ENCODE measurements at places on chromosomes 5 and 9.

DNA sequence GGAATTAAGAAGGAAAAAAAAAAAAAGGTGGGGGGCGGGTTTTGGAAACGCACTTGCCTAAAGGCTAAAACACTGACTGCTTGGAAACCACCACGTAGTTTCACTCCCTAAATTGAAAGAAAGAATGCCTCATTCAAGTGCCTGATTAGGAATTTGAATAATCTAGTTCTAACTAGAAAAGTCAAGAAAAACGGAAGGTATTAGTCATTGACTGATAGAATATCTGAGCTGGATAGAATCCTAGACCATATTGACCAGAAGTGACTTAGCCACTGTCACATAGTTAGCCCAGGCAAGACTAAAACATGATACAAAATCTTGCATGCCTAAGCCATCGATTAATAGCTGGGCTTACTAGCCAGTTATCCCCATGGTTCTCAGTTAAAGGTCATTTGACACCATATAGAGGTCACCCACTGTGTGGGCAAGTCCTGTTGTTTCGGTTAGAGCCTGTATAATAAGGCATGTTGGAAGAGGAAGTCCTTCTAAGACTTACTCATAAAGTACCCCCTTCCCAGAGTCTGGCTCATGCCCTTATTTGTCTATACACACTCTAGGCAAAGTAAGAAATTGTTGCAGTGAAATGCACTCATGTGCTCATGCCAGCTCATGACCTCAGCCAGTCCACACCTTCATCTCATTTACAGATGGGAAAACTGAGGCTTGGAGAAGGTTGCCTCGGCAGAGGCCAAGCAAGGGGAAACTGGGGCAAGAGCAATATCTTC is 40.2 kb downstream of the SH3RF2 start:
- peak; percentile 39 for DNase-seq

DNA sequence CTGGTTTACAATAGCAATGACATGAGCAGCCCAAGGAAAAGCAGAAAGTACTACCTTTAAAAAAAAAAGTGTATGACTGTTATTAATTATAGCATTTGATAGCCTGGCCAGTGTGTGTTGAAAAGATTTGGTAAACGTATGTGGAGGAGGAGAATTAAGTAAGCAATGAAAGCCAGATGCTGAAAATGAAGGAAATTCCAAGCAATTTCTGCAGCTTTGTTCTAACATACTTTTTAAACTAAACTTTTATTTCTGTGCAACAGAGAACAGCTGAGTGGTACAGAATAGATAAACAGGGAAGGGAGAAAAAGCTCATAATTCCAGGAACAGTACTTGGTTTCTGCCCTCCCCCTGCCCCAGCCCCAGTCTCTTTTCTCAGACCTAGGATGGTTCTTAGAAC is 252.6 kb downstream of the ADAMTSL1 start:
- DNase-seq = no peak

GRCh38 chr5:81268521-81269196 is 32.7 kb upstream of the ZCCHC9 start:
- no peak for DNase-seq

GRCh38 chr5:73344835-73345234 is 103.7 kb downstream of the FOXD1 start:
- DNase-seq = no peak

GRCh38 chr9:92406477-92406876 is 2.1 kb upstream of the OGN start:
- peak; percentile 76 for DNase-seq

- peak; percentile 17 for DNase-seq
Measured at GRCh38 chr5:177303925-177304391, 359 bp downstream of the PRELID1 start.

GRCh38 chr9:85536076-85536475 is 205.7 kb downstream of the AGTPBP1 start:
- DNase-seq = no peak

DNA sequence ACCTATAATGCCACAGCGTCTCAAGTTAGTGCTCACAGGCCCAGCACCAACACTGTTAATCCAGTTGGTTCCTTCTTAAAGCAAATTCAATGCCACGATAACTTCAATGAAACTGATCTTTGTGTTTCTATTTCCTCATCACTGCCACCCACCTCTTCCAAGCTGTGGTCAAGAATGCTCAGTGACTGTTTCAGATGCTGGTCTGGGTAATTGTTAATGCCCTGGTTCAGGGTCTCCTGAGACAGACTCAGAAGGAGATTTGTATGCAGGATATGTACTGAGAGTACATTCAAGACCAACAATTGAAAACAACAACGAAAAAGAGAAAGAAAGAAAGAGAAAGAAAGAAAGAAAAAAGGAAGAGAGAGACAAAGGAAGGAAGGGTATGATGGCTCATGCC is 505.3 kb downstream of the TLE4 start:
- DNase-seq = no peak

DNA sequence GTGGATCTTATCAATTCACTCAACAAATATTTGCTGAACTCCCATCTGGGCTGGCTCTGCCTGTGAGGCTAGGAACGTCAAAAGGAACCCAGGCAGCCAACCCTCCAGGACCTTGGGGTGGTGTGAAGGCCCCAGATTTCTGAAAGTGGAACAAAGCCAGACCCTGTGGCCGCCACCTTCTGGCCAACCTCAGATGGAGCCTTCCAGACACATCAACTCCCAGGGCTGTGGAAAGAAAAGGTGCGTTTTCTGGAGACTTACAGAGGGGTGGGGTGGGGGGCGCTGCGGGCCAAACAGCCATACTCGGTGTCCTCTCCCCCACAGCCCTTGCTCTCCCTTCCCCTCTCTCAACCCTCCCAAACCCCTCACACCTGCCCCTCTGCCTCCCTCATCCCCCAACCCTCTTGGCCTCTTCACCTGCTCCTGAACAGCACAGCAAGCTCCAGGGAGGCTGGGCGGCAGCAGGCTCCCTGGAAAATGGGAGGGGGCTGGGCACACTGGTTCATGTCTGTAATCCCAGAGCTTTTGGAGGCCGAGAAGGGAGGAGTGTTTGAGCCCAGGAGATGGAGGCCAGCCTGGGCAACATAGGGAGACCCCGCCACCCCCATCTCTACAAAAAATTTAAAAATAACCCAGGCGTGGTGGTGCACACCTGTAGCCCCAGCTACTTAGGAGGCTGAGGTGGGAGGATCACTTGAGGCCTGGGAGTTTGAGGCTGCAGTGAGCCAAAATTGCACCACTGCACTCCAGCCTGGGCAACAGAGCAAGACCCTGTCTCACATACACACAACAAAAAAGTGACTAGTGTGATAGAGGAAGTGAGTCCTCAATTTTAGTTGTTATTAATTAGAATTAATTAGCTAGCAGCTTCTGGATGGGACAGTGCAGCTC is 45.0 kb upstream of the PRRC2B start:
- DNase-seq = no peak

GRCh38 chr5:124056991-124057723 is 545.2 kb downstream of the CSNK1G3 start:
- DNase-seq = peak; percentile 98

GRCh38 chr5:38379350-38379937 is 121.1 kb downstream of the EGFLAM start:
- DNase-seq = no peak

DNA sequence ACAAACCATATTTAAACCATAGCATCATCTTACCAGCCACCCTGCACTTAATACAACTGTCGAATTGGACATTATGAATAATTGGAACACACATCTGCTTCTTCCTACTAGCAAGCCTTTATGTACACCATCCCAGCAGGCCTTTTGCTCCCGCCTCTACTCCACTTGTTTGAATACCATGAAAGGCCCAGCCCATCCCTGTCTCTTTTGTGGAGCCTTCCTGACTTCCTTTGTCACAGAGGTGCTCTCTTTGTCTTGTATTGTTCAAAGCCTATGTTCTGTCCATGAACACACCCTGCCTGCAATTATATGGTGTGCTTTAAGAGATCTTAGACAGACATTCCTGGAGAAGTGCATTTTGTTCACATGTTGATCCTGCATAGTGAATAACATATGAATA is 465.7 kb downstream of the DIRAS2 start:
- DNase-seq = no peak
